Thoracic aorta endothelial cell (primary cell): ENCODE measurements at places on chromosomes 2 and 18. TPM values are rescaled to one million over a fixed set of nuclear protein-coding genes. Genes with fewer than 3 reads are reported as not detected.

MARCO gene
- not detected in 2 replicates for total RNA-seq

COL3A1 gene
- 1.0 and 3.5 TPM in 2 replicates for total RNA-seq

ITPRIPL1 gene
- total RNA-seq, result 1.6 and 3.7 TPM in 2 replicates

ITGA6 gene
- total RNA-seq, result 350 and 584 TPM in 2 replicates

GAREM1 gene
- total RNA-seq, result 1.1 and 1.9 TPM in 2 replicates

INO80D gene
- total RNA-seq, result 17.2 and 17.7 TPM in 2 replicates

AAMP gene
- total RNA-seq, result 87.4 and 97.3 TPM in 2 replicates

LRRC30 gene
- total RNA-seq, result not detected in 2 replicates

FABP1 gene
- total RNA-seq, result not detected in 2 replicates

EMILIN1 gene
- total RNA-seq, result 7.6 and 9.8 TPM in 2 replicates

CFAP65 gene
- not detected in 2 replicates for total RNA-seq

ATP9B gene
- total RNA-seq, result 28.1 and 28.6 TPM in 2 replicates

NYAP2 gene
- not detected in 2 replicates for total RNA-seq

IL1RN gene
- not detected in 2 replicates for total RNA-seq

DSEL gene
- total RNA-seq, result 8.4 and 14.6 TPM in 2 replicates

BMP10 gene
- total RNA-seq, result not detected in 2 replicates

LONRF2 gene
- under 0.01 TPM in 1 of 2 replicates, not detected in the other for total RNA-seq

ANKRD39 gene
- 6.8 and 9.1 TPM in 2 replicates for total RNA-seq

CDK5R2 gene
- not detected in 2 replicates for total RNA-seq

RAB27B gene
- total RNA-seq, result 0.27 and 0.36 TPM in 2 replicates

DSG4 gene
- total RNA-seq, result not detected in 2 replicates

ALPI gene
- not detected in 2 replicates for total RNA-seq

GAL3ST2 gene
- not detected in 2 replicates for total RNA-seq

DCDC2C gene
- total RNA-seq, result not detected in 2 replicates

SP100 gene
- 176 and 216 TPM in 2 replicates for total RNA-seq

RNF125 gene
- total RNA-seq, result 1.5 and 1.6 TPM in 2 replicates

RAB1A gene
- total RNA-seq, result 128 and 153 TPM in 2 replicates

FBLN7 gene
- total RNA-seq, result 2.9 and 5.2 TPM in 2 replicates

SCN7A gene
- total RNA-seq, result not detected in 2 replicates

CCL20 gene
- total RNA-seq, result 0.22 TPM in 1 of 2 replicates, not detected in the other

SPP2 gene
- total RNA-seq, result not detected in 2 replicates

FBXO48 gene
- total RNA-seq, result 0.72 and 0.80 TPM in 2 replicates

PLCD4 gene
- 0.79 and 2.3 TPM in 2 replicates for total RNA-seq

FAM110C gene
- not detected in 2 replicates for total RNA-seq

EIF2AK2 gene
- 45.6 and 53.0 TPM in 2 replicates for total RNA-seq

MIB1 gene
- total RNA-seq, result 76.3 and 76.6 TPM in 2 replicates

INO80B gene
- total RNA-seq, result 6.6 and 12.3 TPM in 2 replicates

CFLAR gene
- total RNA-seq, result 385 and 532 TPM in 2 replicates

SP5 gene
- total RNA-seq, result not detected in 2 replicates

PTH2R gene
- total RNA-seq, result 0.13 TPM in 1 of 2 replicates, not detected in the other

HOXD12 gene
- not detected in 2 replicates for total RNA-seq

LYG2 gene
- total RNA-seq, result not detected in 2 replicates

LIMS1 gene
- total RNA-seq, result 139 and 180 TPM in 2 replicates

NUP35 gene
- total RNA-seq, result 28.3 and 32.9 TPM in 2 replicates

IL37 gene
- not detected in 2 replicates for total RNA-seq

BOLL gene
- not detected in 2 replicates for total RNA-seq

CTNNA2 gene
- total RNA-seq, result not detected in 2 replicates

MRO gene
- total RNA-seq, result not detected in 2 replicates

FRZB gene
- not detected in 2 replicates for total RNA-seq

RBM43 gene
- 6.3 and 6.8 TPM in 2 replicates for total RNA-seq

GLI2 gene
- total RNA-seq, result 0.13 TPM in 1 of 2 replicates, not detected in the other

DSG3 gene
- under 0.01 TPM in 1 of 2 replicates, not detected in the other for total RNA-seq

PMAIP1 gene
- 15.7 and 16.6 TPM in 2 replicates for total RNA-seq

HOXD3 gene
- 11.2 TPM in 1 of 2 replicates, not detected in the other for total RNA-seq

TET3 gene
- 10.0 and 11.4 TPM in 2 replicates for total RNA-seq

ARMC9 gene
- total RNA-seq, result 16.7 and 27.4 TPM in 2 replicates

KLHL30 gene
- not detected in 2 replicates for total RNA-seq

CFC1 gene
- total RNA-seq, result not detected in 2 replicates

SIX2 gene
- 0.13 and 0.14 TPM in 2 replicates for total RNA-seq

HOXD11 gene
- total RNA-seq, result not detected in 2 replicates
